ENCODE measurements at places on chromosomes 11 and 22.

GRCh38 chr11:29129844-29130243 lies 887.0 kb downstream of the KCNA4 start:
- no peak for DNase-seq

GRCh38 chr11:111225881-111226280 lies 19.6 kb upstream of the POU2AF2 start:
- no peak for DNase-seq

DNA sequence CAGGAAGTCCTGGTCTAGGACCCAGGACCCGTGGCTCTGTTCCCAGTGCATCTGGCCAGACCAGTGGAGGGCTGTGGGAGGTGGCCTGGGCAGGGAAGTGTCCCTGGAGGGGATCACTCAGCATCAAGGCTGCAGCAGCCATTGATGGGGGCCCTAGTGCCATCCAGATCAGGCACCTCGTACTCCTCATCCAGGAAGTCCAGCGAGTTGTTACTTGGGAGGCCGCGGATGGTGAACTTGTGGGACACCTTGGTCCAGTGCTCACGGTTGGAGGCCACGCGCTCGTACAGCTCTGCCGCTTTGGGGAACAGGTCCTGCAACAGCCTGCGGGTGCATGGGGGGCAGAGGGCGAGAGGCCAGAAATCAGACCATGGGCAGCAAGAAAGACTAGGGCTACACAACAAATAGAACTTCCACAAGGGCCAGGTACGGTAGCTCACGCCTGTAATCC lies 96.9 kb downstream of the PDE2A start:
- DNase-seq: no peak

- no peak for DNase-seq
Observed at GRCh38 chr11:58438486-58438885, 3.5 kb downstream of the OR5B12 start.
